Spinal cord (tissue), 10 donors: ENCODE measurements at places on chromosomes 1 and 21. TPM values are rescaled to one million over a fixed set of nuclear protein-coding genes. Genes with fewer than 3 reads are reported as not detected.

EDARADD gene
- 1.4 TPM for total RNA-seq

HSPA6 gene
- total RNA-seq, result 0.77 TPM

SIPA1L2 gene
- total RNA-seq, result 21.2 TPM

AK5 gene
- 14.7 TPM for total RNA-seq

CYP4A22 gene
- not detected for total RNA-seq

ETNK2 gene
- 18.2 TPM for total RNA-seq

CRTC2 gene
- total RNA-seq, result 12.7 TPM

PKN2 gene
- total RNA-seq, result 54.8 TPM

CD1B gene
- total RNA-seq, result not detected

CFAP45 gene
- 9.2 TPM for total RNA-seq

GPR61 gene
- total RNA-seq, result 10.3 TPM

CD101 gene
- 3.0 TPM for total RNA-seq

PRAMEF26 gene
- not detected for total RNA-seq

KRTAP19-8 gene
- not detected for total RNA-seq

ABCA4 gene
- 2.9 TPM for total RNA-seq

CRYBG2 gene
- 0.66 TPM for total RNA-seq

CYP4A11 gene
- total RNA-seq, result 0.72 TPM

RIPK4 gene
- total RNA-seq, result 0.10 TPM

PTGER3 gene
- 7.0 TPM for total RNA-seq

TMEM200B gene
- total RNA-seq, result 5.4 TPM

RIIAD1 gene
- total RNA-seq, result 5.2 TPM

CHIA gene
- total RNA-seq, result not detected

LCE3E gene
- total RNA-seq, result not detected

OR2T11 gene
- not detected for total RNA-seq

RIPPLY3 gene
- total RNA-seq, result 0.39 TPM

RCSD1 gene
- total RNA-seq, result 16.8 TPM

SERTAD4 gene
- total RNA-seq, result 5.3 TPM

LHX8 gene
- not detected for total RNA-seq

AMY1C gene
- total RNA-seq, result not detected

CORT gene
- 0.50 TPM for total RNA-seq

KRTAP7-1 gene
- not detected for total RNA-seq

TRIM67 gene
- total RNA-seq, result 5.2 TPM

SGIP1 gene
- 24.0 TPM for total RNA-seq

OLFML3 gene
- 64.9 TPM for total RNA-seq

KCNK1 gene
- total RNA-seq, result 12.9 TPM

FCRL5 gene
- not detected for total RNA-seq

GCSAML gene
- total RNA-seq, result 0.11 TPM

LCE6A gene
- total RNA-seq, result not detected

OPTC gene
- not detected for total RNA-seq

RXFP4 gene
- total RNA-seq, result not detected

ATAD3A gene
- total RNA-seq, result 9.0 TPM

THRAP3 gene
- total RNA-seq, result 71.7 TPM

HAO2 gene
- not detected for total RNA-seq

KIF14 gene
- 4.4 TPM for total RNA-seq

TAS1R3 gene
- 0.10 TPM for total RNA-seq

SYT14 gene
- 25.1 TPM for total RNA-seq

ASPM gene
- total RNA-seq, result 18.3 TPM

USF1 gene
- total RNA-seq, result 81.6 TPM

LMNA gene
- 138 TPM for total RNA-seq

NBPF4 gene
- total RNA-seq, result 0.10 TPM

GPX7 gene
- total RNA-seq, result 48.3 TPM

SLAMF7 gene
- 0.11 TPM for total RNA-seq

SV2A gene
- total RNA-seq, result 31.3 TPM

ANKRD45 gene
- total RNA-seq, result 9.7 TPM
